Adrenal gland (tissue), 19 donors: ENCODE measurements at places on chromosomes 13 and 19.
A peak's percentile ranks its signal among the peaks of the same experiment; 100 is the strongest.

DNA sequence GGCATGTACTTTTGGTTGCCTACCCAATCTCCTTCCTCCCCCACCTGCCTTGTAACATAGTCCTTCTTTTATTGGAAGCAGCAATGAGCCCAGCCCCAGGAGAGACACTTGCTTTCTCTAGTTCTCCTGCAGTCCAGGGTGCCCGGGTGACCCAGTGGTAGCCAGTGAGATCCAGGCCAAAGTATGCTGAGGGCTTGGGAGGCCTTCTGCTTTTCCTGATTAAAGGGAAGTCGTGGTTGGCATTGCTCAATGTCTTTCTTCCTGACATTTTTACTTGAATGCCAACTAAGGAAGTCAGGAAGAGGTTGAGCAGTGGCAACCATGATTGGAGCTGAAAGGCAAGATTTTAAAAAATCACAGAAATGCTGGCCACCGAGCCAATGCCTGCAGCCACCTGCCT is 25.7 kb downstream of the CNMD start:
- peak; percentile 56 for DNase-seq

DNA sequence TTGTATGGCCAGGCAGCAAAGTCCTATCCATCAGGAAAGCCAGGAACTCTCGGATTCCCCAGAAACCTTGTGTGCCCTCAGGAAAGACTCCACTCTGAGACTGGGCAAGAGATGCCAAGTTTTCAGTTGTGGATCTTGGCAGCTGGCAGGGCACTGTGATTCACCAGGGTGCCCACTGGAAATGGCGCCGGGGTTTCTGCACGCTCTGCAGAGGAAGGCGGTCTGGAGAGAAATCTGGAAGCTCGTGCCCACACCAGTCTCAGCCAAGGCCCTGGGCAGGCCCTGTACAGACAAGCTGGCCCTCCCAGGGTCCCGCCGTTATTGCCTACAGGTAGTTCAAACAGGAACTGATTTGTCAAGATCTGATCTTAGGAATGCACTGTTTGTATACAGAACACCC is 4.9 kb downstream of the NAPA start:
- DNase-seq: peak; percentile 67

DNA sequence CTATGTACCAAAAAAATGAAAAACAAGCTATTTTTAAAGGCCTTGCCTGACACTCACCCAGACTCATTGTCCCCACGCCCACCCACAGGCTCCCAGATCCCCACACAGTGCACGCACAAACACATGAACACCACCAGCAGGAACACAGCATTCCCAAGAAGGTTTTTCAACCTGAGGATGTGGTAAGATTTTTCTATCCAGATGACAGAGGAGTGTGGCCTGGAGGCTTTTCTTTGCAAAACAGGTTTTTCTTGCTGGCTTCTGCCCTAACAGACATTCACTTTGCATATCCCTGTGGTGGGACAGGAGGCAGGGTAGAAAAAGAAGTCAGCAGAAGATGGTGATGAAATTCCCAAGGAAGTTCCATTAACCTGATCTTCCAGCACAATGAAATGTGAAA is 97.8 kb downstream of the KLF12 start:
- DNase-seq: no peak

GRCh38 chr13:55538424-55538823 is 1602.3 kb upstream of the PRR20A start:
- DNase-seq: no peak

DNA sequence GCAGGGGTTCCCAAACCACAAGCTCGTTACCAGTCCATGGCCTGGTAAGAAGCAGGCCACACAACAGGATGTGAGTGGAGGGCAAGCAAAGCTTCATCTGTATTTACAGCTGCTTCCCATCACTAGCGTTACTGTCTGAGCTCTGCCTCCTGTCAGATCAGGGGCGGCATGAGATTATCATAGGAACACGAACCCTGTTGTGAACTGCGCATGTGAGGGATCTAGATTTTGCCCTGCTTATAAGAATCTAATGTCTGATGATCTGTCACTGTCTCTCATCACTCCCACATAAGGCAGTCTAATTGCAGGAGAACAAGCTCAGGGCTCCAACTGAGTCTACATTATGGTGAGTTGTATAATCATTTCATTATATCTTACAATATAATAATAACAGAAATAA is 677.4 kb upstream of the SLITRK6 start:
- no peak for DNase-seq
